Frontal cortex (tissue), 4 donors: ENCODE measurements at places on chromosomes 6 and 20.

DNA sequence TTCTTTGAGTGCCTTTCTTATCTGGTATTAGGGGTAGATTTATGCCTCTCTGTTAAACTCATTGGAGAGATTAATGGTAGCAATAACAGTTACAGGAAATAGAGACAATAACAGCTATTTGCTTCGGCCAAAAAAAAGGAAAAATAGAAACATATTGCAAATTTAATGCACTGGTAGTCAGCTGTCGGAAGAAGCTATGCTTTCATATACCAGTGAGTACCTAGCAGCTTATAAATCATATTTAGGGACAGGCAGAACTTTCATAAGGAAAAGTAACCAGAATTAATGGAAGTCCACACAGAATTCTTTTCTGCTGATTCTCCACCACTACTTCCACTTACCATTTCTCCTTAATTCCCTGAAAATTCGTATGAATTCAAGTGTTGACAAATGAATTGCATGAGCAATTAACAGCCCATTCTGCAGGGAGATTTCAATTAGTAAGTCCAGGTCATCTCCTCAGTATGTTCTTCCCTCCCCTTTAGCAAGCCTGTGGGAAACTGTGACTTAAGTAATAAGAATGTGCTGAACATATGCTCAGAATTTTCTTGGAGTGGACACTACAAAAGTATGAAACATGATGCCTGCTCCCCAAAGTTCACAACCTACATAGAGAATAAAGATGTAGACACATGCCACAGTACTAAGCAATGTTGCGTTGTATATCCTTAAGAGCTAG, 196.7 kb upstream of the KCNQ5 start:
- no peak for DNase-seq

DNA sequence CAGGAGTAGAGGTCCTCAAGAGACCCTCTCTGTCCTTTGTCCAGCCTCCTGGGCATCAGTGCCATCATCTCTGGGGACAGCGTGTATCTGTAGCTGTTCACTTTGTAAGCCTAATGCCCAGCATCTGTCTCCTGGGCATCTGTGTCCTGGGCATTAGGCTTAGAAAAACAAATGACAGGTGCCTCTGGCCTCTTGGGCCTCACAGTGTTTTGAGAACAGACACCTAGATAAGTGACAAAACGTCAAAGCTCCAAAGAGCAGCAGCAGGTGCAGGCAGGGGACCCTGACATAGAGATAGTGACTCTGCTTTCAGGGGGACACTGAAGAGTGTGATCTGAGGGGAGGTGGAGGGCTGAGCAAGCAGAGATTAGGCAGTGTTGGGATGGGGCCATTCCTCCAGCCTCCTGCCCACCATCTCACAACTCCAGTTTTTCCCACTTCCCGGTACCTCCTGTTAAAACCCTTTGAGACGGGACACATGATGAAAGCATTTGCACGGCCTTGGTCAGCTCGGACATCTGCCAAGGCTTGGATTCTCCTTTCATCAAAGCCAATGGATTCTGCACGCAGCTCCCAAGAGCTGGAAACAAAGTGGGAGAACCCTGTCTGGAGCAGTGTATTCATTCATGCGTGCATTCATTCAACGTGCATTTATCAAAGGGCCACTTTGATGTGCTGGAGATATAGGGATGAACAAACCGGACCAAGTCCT, 55.5 kb upstream of the CD93 start:
- DNase-seq: no peak

GRCh38 chr20:62828511-62829230, 11.8 kb downstream of the COL9A3 start:
- DNase-seq: no peak

- DNase-seq: peak; percentile 43
These were observed 53.4 kb downstream of the TRAF3IP2 start for GRCh38 chr6:111552241-111552744.

DNA sequence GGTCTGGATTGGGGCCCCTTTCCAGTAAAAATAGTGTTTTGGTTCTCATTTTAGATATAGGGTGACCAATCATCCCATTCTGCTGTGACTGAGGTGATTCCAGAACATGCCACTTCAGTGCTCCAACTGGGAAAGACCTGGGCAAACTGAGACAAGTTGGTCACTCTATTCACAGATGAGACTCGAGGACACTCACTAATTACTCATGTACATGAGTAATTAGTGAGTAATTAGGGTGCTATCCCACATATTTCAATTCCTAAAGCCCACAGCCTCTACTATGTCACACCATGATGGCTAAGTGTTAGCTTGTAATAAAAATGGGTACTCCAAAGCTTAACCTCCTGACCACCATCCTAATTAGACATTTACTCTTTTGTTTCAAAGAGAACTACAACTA, 86.0 kb downstream of the CBLN4 start:
- no peak for DNase-seq

GRCh38 chr20:40603057-40603651, 85.9 kb downstream of the MAFB start:
- no peak for DNase-seq

DNA sequence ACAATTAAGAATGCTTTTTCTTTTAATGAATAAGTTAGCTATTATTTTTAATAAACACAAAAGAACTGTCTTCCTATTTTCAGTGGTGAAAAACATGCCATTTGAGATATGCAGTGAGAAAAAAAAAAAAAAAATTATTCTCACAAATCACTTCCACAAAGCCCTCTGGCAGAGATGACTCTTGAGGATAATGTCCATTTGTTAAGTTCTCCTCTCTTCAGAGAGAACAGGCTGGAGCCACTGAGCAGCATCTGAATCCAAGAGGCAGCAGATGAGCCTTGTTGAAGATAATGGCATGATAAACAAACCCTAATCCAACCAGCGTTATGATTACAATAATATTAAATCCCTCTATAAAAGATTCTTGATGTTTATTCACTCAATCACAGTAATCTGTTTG, 105.0 kb downstream of the PTPRK start:
- DNase-seq: no peak

- no peak for DNase-seq
These were observed 166.4 kb upstream of the RNF217 start for GRCh38 chr6:124795643-124796463.

GRCh38 chr6:39653612-39654011, 71.6 kb downstream of the KIF6 start:
- no peak for DNase-seq

DNA sequence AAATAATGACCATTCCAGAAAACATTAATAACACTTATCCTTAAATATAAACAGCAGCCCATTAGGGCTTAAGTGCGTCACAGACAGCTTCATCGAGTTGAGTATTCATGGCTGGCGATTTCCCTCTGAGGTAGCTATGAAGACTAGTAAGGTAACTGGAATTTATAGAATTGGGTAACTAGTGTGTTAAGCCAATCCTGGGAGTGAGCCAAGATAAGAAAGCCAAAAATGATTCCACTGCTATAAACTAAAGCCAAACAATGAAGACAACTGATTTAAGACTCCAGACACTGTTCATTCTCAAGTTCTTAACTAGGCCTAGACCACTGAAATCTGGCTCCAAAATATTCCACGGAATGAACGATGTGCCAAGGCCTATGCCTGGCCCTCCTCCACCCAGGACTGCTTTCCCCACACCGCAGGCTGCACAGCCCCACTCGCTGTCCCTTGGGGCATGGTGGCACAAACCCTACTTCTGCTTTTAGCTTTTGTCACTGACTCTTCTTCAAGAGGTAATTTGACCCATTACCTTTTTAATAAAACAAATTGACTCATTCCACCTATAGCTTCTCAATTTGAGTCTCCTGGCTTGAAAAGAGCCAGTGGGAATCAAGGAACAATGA, 66.0 kb downstream of the BLOC1S5 start:
- DNase-seq: no peak

DNA sequence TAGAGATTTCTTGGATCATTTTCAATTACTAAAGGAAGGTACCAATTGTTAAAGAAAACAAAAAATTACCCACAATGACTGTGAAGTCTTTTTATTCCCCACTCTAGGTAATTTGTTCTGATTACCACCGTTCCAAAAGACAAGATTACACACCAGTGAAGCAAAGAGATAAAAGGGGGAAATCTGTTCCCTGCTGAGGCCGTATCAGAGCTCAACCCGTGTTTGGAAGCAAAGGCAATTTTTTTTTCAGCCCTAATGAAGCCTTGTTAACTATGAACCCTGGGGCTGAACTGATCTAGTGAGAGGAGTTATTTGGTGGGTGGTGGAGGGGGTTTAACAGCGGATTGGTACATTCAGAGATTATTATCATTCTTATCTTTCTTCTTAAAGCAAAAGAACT, 128.5 kb downstream of the ALDH8A1 start:
- no peak for DNase-seq

DNA sequence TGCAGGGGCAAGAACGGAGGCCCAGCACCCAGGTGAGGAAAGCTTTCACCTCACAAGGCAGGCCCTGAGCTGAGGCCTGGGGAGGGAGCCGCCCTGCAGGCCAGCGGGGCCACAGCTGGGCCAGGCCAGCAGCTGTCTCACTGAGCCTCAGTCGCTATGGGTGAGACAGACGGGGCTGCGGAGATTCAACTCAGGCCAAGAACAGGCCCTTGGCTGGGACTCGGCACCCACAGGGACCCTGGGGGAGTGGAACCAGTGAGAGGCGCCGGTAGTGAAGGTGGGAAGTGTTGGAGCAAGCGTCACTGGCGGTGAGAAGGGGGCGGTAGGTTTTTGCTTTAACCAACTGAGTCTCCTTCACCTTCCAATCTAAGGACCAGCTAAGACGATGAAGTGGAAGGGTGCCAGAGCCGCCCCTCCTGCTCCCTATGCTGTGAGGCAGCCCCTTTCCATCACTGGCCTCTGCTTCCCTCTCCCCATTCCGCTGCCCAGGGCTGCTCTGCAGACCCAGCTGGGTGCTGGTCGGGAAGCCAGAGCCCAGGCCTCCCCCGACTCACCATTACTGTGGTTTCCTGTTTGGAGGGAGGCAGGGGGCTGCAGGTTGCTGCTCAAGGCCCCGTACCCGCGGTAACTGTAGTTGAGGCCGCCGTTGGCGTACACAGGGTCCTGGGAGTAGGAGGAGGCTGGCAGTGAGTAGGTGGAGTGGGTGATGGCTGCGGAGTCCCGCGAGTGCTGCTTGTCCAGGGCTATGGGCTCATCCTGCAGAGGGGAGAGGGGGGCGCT, 93.7 kb downstream of the ASXL1 start:
- DNase-seq: no peak

- peak; percentile 50 for DNase-seq
These were observed 63.7 kb upstream of the CD2AP start for GRCh38 chr6:47413752-47414422.

GRCh38 chr20:40991181-40991889, 37.3 kb upstream of the TOP1 start:
- no peak for DNase-seq

- no peak for DNase-seq
These were observed 263.4 kb downstream of the BMP7 start for GRCh38 chr20:57003012-57003411.

GRCh38 chr6:69907981-69908498, 41.7 kb downstream of the COL19A1 start:
- DNase-seq: no peak

GRCh38 chr6:10837622-10837994, 731 bp downstream of the MAK start:
- DNase-seq: peak; percentile 24

DNA sequence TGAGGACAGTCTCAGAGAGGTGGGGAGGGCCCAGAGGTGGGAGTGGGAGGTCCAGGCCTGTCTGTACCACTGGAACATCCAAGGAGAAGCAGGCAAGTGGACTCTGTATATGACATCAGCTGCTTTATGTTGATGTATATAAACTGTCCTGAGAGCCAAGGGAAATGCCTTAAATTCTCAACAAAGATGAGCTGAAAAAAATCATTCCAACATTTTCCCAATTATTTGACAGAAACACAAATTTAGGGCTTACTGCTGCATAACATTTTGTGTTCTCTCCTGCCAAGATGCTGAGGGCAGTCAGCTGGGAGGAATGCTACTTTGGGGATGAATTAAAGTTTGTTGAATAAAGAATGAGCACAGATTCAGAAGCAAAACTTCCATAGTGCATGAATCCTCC, 52.8 kb downstream of the FOXC1 start:
- no peak for DNase-seq

DNA sequence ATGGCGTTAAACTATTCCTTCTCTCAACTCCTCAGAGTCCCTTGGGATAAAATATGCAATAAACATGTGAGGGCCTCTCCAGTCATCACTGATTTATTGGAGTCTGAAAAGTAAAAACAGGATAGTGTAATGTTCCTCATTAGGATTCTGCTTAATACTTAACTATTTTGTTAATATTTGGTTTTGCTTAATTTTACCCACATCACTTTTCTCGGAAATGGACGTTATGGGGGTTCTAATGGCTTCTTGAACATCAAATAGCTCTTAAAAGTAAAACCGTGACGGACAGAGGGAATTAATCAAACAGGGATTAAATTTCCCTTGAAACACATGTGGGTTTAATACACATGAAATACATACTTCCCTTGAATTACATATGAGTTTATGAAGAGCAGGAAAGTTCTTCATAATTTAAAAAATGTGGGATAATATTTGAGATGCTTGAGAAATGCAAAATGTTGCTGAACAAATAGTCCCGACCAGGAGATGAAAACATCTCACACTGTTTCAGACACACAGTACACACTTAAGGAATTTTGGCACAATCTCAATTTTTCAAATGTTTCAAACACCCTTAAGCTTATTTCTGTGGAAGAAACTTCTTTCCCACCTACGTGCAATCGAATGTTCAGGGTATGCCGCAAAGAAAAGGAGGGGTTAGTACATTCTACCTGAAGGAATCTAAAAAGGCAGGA, 38.4 kb upstream of the EIF2S2 start:
- no peak for DNase-seq

DNA sequence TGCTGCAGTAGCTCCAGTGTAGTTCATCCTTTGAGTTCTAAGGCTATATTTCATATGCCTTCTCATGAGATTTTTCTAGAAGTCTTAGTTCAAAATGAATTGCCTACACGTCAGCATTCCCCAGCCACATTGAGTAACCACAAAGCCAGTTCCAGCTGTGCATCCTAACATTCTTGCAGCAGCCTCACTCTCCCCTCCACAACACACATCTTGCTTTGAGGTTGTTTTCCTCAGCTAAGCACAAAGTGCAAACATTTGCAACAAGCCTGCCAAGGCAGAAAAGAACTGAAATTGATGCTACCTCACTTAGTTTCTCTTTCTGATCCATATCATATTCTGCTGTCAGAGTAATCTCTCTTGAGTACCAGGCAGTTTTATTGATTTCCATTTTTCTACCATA, 160.7 kb upstream of the KCNQ5 start:
- DNase-seq: no peak
